ENCODE measurements at places on chromosomes 2 and 18.

DNA sequence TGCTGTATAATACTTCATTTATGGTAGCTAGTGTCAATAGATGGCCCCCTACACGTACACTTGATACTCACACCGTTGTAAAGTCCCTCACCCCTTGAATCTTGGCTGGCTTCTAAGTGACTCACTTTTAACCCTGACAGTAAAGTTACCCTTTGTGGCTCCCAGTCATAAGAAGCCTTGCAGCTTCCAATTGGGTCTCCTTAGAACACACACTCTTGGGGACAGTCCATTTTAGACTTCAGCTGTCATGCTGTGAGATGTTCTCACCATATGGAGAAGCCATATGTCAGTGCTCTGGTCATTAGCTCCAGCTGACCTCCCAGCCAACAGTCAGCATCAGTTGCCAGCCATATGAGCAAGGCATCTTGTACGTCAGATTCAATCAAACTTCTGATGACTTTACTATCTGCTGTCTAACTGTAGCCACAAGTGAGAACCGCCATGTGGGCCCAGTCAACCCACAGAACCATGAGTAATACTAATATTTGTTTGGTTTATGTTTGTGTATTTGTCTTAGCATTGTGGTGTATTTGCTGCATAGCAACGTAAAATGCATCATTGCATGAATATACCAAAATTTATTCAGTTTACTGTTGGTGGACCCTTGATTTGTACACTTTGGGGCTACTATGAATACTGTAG lies 68.3 kb downstream of the PTPN4 start:
- no peak for DNase-seq

DNA sequence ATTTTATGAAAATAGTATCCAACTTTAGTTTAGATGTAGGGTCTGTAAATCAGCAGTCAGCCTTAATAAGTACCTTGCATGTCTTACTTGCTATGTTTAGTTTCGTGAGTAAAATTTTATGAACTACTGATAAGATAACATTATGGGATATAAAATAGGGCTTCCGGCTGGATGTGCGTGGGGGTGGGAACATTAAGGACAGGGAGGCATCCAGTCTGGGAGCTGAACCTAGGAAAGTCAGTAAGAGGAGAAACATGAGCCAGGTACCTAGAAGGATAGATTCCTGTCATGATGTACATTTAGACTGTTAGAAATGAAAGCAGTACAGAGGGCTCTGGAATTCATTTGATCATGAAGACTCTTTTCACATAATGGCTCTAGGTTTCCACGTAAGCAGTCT lies 12.7 kb upstream of the KCNJ13 start:
- DNase-seq: no peak

DNA sequence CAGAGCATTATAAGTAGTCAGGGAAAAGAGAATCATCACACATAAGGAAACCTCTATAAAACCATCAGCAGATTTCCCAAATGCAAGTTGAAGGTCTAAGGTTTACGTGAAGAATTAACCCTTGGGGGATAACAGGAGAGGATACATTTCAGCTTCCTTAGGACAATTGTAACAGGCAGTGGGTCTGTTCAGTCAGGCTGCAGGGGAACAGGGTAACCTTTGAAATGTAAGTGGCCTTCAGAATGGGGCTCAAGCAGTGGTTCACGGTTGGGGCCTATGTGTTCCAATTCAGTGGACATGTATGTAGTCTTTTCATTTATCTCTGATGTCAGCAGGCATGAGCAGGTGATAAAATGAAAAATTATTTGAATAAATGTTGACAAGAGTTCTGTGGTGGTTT lies 139.3 kb downstream of the EML6 start:
- DNase-seq: no peak

GRCh38 chr2:234849678-234850077 lies 102.1 kb upstream of the SH3BP4 start:
- no peak for DNase-seq

DNA sequence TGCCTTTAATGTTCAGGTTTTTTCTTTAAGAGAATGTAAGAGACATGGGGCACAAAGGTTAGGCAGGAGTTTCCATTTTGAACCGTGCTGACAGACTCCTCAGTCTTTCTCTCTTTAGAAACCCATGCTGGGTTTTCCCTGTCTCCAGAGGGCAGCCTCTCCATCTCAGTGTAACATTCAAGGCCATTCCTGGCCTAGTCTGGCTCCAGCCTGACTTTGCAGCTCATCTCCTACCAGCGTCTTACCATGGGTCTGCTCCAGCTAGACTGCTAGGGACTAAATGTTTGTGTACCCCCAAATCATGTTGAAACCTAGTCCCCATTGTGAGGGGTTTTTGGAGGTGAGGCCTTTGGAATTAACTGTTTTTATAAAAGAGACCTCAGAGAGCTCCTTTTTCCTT lies 9.8 kb upstream of the CLIP4 start:
- DNase-seq: no peak

- DNase-seq: peak; percentile 29
These were observed 24.5 kb downstream of the KCNF1 start for GRCh38 chr2:10935953-10936942.

DNA sequence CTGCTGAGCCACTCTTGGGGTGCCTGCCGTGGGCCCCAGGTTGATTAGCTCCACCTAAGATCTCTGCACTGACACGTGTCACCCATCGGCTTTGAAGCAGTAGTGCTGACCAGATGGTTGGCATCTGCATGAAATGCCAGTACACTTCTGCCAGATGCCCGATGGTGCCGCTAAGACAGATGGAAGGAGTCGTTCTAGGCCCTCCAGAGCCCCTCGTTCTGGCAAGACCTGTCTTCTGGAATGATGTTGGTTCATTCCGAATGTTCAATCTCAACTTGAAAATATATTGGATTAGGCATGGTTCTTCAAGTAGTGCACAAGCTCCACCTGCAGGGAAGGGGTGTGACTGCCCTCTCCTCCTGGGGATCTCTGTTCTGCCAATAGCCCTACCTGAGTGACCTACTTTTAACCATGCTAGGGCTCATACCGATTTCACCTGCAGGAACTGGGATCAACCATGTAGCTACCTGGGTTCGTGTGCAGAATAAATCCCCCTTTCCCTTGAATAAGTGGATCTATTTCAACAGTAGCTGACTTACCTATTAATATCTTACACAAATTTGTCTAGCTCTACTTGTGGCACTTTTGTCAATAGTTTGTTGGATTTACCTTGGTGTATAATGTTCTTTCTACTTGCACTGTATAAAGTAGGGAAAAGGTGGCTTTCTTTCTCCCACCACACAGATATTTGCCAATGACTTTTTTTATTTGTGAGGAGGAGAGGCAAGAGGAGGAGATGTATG lies 342.6 kb downstream of the CTNNA2 start:
- no peak for DNase-seq

GRCh38 chr2:207112383-207112782 lies 53.4 kb downstream of the KLF7 start:
- no peak for DNase-seq

DNA sequence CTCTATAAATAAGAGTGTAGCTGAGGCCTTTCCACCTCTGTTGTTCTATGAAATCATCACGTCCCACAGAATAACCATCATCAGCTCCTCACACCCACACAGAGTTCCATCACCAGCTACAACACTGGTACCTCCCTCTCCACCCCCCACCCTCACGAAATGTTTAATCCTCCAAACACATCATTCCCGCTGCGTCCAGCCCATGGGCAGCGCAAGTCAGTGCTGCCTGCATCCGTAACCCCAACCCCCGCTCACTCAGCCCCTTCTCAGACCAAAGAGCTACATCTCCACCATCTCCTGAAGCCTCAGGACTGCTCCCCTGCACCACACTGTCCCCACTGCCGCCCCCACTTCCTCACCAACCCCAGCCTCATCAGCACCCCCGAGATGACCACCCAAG lies 19.4 kb downstream of the DNMT3A start:
- no peak for DNase-seq

DNA sequence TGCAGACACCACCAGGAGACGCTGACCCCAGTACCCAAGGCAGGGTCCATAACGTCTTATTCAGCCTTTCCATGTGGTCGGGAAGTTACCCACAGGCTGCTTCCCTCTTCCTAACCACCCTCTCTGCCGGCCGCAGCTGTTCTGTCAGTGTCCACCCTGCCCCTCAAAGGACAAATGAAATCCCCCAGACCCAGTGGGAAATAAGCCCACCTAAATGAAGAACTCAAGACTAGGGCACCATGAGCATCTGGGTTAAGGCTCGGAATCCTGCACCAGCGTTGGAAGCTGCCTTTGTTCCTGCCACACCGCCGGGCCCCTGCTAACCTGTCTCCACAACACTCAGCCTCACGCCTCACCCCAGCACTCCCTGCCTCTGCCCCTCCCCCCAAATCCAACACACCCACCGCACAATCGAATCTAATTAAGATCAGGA lies 21.7 kb downstream of the BCL11A start:
- no peak for DNase-seq

DNA sequence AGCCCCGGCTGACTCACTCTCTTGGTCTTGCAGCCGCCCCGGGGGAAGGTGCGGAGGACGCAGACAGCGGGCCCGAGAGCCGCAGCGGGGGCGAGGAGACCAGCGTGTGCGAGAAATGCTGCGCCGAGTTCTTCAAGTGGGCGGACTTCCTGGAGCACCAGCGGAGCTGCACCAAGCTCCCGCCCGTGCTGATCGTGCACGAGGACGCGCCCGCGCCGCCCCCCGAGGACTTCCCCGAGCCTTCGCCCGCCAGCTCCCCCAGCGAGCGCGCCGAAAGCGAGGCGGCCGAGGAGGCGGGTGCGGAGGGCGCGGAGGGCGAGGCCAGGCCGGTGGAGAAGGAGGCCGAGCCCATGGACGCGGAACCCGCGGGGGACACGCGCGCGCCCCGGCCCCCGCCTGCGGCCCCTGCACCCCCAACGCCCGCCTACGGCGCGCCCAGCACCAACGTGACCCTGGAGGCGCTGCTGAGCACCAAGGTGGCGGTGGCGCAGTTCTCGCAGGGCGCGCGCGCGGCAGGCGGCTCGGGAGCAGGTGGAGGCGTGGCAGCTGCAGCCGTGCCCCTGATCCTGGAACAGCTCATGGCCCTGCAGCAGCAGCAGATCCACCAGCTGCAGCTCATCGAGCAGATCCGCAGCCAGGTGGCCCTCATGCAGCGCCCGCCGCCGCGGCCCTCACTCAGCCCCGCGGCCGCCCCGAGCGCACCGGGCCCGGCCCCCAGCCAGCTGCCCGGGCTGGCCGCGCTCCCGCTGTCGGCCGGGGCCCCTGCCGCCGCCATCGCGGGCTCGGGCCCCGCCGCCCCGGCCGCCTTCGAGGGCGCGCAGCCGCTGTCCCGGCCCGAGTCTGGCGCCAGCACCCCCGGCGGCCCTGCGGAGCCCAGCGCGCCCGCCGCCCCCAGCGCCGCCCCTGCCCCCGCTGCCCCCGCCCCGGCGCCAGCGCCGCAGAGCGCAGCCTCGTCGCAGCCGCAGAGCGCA lies 12.7 kb downstream of the SALL3 start:
- DNase-seq: no peak

DNA sequence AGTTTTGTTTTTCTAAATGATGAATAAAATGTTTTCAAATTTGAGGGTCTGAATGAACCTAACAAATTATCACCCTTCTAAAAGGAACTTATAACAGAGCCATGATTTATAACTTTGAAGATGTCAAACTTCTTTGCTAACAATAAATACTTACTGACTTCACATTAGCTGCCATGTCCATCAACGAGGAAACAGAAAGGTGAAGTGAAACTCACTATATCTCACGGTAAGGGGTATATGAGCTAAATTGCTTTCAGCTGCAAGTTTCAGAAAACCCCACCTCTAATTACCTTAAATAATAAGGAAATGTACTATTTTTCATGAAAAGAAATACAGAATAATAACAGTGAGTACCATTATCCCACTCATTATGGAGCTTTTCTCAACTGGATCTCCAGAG lies 350.8 kb upstream of the NT5C1B start:
- no peak for DNase-seq

GRCh38 chr2:72985891-72986683 lies 68.8 kb downstream of the EMX1 start:
- no peak for DNase-seq

DNA sequence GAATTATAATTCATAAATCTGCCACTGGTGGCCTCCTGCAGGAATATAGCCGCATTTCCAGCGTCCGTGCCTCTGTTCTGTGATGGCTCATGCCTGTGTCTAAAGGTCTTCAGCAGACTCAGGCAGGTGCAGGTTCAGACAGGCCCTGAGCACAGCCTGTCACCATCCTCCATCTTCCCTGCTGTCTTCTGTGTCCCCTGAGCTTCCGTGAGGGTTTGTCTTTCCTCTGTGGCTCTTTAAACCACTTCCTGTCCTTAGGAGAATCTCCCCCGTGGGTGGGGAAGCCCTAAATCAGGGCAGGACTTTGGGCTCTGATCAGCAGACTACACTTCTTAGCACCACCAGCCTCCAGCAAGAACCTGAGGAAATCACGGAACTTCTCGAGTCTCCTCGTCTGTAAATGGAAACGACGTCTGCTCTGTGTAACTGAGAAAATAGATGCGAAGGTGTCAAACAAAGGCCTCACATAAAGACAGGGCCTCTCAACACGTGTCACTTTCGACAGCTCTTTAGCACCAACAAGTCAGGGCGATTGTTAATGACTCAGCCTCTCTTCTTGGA lies 24.1 kb upstream of the NFATC1 start:
- DNase-seq: no peak

DNA sequence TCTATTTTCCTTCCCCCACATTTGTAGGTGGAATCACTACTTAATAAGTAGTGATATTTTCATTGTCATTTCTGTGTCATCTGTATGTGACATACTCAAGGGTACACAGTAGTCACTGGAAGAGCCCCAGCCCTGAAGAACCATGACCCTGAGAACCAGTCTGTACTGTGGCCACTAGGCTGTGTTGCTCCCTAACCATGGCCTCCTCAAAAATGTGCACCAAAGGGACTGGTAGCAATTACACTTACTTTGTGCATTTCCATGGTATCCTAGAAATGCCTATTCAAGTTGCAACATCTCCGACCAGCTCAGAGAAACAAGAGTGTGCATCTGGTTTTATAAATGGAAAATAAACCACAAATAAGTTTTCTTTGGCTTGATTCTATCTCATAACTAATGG lies 155.1 kb downstream of the DOCK10 start:
- no peak for DNase-seq

DNA sequence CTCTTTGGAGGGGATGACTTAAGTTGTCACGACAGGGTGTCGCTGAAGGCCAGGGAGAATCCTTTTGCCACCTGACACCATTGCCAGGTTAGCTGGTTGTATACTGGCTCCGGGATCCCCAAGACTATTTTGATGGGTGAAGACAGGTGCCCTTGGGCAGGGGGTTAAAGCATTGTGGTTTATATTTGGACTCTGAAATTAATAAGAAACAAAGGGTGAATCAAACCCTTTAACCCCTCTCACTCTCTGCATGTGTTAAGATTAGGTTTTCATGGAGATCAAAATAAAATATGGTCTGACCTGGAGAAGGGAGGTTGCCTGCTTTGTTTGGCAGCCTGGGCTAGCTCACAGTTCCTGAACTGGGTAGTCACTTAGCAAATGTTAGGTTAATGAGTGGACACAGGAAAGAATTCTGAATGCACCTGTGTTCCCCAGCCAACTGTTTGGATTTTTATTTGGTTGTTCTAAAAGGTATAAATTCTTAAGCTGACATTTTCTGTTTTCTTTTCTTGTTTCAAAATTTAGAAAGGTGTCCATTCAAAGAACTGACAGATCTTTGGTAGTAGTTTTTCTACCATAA lies 301.7 kb downstream of the KCNS3 start:
- no peak for DNase-seq

GRCh38 chr2:17646081-17646554 lies 105.6 kb downstream of the VSNL1 start:
- peak; percentile 23 for DNase-seq

- no peak for DNase-seq
These were observed 64.1 kb upstream of the ACVR1C start for GRCh38 chr2:157692768-157693167.

GRCh38 chr18:64693766-64694165 lies 544.9 kb upstream of the LINC00305 start:
- no peak for DNase-seq

All from NCI-H748 treated with DMSO at 0.1 percent for 48 hours (cell line).